ENCODE measurements at places on chromosomes 13 and 19.

DNA sequence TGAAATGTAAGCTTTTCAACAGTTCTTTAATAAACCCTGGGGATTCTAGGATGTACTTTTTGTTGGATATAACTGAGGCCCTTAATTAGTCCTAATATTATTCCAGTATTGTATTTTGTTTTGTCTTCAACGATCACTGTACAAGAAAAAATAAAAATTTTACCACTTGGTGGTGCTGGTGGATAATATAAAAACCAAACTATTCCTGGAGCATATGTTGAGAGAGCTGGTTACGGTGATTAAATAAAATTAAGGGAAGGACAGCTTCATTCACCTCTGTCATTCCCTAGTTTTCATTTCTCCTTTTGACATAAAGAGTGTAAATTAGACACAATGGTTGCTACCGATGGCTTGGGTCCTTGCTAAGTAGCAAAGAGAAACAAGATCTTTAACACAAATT, 598.6 kb upstream of the PCDH20 start:
- no peaks in the 10 kb centered on the region for H3K36me3 ChIP-seq
- no peak for DNase-seq
- no peak overlapping the region for H3K4me3 ChIP-seq
- H3K4me1 ChIP-seq: no peaks in the 10 kb centered on the region
- H3K27me3 ChIP-seq: no peaks in the 10 kb centered on the region
- H3K27ac ChIP-seq: no peak overlapping the region

- no peak overlapping the region for H3K27ac ChIP-seq
- DNase-seq: no peak
- no peak overlapping the region for H3K4me3 ChIP-seq
- H3K4me1 ChIP-seq: no peaks in the 10 kb centered on the region
- H3K36me3 ChIP-seq: no peaks in the 10 kb centered on the region
These were observed 1363.5 kb upstream of the PCDH20 start for GRCh38 chr13:62779161-62779560.

GRCh38 chr13:43129511-43130110, 106.2 kb downstream of the DNAJC15 start:
- H3K27ac ChIP-seq: no peak overlapping the region
- no peaks in the 10 kb centered on the region for H3K4me1 ChIP-seq
- no peaks in the 10 kb centered on the region for H3K27me3 ChIP-seq
- no peak overlapping the region for H3K4me3 ChIP-seq
- DNase-seq: no peak

DNA sequence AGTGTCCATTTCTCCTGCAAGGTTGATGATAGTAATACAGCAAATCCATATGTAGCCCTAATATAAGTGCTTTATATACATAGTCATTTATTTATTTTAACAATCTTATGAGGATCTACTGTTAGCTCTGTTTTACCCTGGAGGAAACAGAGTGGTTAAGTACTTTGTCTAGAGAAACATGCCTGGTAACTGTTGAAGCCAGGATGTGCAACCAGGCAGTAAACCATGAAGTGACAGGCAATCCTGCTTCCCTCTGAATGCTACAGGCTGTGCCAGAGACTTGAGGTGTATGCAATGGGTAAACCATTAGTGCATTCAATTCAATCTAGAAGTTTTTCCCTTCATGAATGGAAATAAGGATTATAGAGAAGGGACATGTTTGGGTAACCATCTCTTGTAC, 911.0 kb downstream of the PCDH17 start:
- no peak overlapping the region for H3K4me3 ChIP-seq
- no peaks in the 10 kb centered on the region for H3K4me1 ChIP-seq
- no peak for DNase-seq
- H3K36me3 ChIP-seq: no peaks in the 10 kb centered on the region

- no peak for DNase-seq
- no peak overlapping the region for H3K27ac ChIP-seq
- H3K36me3 ChIP-seq: no peaks in the 10 kb centered on the region
These were observed 154.2 kb downstream of the SUCLA2 start for GRCh38 chr13:47846886-47847285.

DNA sequence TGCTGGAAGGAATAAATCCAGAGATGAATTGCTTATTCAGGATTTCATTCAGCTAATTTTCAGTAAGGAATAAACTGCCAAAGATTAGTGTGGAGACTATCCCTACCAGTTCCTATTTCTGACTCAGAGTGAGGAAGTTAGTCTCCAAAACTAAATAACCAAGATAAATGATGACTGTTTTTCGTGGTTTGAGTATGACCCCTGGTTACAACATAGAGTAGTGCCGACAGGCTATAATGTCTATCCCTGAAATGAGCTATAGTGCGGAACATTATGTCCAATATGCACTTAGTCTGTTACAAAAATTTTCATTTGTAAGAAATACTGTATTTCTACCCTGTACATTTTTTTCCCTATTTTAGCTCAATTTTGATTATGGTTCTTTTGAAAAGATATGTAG, 51.4 kb downstream of the NBEA start:
- DNase-seq: no peak
- H3K27me3 ChIP-seq: no peaks in the 10 kb centered on the region
- no peaks in the 10 kb centered on the region for H3K4me1 ChIP-seq

DNA sequence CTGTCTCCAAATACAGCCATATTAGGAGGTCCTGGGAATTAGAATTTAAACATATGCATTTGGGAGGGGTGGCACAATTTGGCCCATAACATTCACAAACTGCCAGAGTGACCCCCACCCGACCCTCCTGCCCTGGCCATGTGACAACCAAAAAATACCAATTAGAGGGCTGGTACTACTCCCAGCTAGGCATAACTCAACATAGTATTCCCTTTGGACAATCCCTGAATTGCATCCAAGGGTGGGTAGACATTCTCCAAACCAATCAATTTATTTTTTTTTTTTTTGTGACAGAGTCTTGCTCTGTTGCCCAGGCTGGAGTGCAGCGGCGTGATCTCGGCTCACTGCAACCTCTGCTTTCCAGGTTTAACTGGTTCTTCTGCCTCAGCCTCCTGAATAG, 29.8 kb downstream of the CLEC17A start:
- H3K27me3 ChIP-seq: no peaks in the 10 kb centered on the region
- H3K27ac ChIP-seq: no peak overlapping the region
- no peaks in the 10 kb centered on the region for H3K4me1 ChIP-seq

GRCh38 chr13:42981317-42981716, 10.7 kb downstream of the EPSTI1 start:
- no peaks in the 10 kb centered on the region for H3K4me1 ChIP-seq
- H3K4me3 ChIP-seq: no peak overlapping the region
- no peak for DNase-seq

DNA sequence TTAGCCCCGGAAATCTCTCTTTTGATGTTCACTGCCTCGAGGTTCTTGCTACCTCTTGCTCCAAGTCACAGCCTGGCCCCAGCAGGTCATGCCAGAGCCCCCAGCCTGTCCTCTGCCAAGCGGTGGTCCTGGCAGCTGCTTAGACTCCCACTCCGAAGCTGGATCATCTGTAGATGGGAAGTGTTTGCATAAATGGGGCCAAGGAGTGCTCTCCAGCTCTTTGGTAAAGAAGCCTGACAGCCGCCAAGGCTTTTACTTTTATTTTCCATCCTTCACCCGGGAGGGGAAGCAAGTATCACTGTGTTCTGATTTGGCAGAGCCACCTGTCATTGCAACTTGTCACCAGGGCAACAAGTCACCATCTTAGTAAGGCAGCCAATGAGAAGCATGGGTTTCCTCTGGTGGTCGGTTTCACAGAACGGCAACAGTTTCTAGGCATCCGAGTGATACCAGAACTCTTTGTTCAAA, 10.6 kb upstream of the RETN start:
- H3K27me3 ChIP-seq: no peaks in the 10 kb centered on the region
- H3K4me1 ChIP-seq: no peaks in the 10 kb centered on the region
- H3K4me3 ChIP-seq: no peak overlapping the region

GRCh38 chr13:48078251-48078656, 16.6 kb downstream of the MED4 start:
- no peak overlapping the region for H3K27ac ChIP-seq
- no peaks in the 10 kb centered on the region for H3K27me3 ChIP-seq
- DNase-seq: no peak

GRCh38 chr13:50222569-50223332, 207.5 kb downstream of the KCNRG start:
- H3K4me3 ChIP-seq: peak overlapping the region; percentile 57
- H3K27me3 ChIP-seq: no peaks in the 10 kb centered on the region
- no peaks in the 10 kb centered on the region for H3K36me3 ChIP-seq
- peak; percentile 31 for DNase-seq

DNA sequence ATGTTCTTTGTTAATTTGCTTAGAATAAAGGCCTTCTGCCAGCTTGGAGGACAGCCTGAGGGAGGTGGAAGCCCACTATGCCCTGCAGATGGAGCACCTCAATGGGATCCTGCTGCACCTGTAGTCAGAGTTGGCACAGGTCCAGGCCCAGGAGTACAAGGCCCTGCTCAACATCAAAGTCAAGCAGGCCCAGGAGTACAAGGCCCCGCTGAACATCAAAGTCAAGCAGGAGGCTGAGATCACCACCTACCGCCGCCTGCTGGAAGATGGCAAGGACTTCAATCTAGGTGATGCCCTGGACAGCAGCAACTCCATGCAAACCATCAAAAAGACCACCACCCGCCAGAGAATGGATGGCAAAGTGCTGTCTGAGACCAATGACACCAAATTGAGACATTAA, 41.7 kb downstream of the ZNF85 start:
- H3K27ac ChIP-seq: no peak overlapping the region
- no peaks in the 10 kb centered on the region for H3K4me1 ChIP-seq
- DNase-seq: no peak
- H3K27me3 ChIP-seq: no peaks in the 10 kb centered on the region
- H3K4me3 ChIP-seq: no peak overlapping the region

DNA sequence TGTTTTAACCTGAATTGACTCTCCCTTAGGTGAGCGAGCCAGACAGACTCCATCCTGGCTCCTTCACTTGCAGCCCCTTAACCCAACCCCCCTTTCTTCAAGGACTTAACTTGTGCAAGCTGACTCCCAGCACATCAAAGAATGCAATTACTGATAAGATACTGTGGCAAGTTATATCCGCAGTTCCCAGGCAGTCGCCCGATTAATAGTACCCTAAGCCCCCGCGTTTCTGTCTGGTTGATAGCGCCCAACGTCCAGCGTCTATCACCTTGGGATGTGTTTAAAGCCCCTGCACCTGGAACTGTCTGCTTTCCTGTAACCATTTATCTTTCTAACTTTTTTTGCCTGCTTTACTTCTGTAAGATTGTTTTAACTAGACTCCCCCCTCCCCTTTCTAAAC, 6.2 kb downstream of the HSD17B14 start:
- H3K4me3 ChIP-seq: no peak overlapping the region
- no peaks in the 10 kb centered on the region for H3K27me3 ChIP-seq
- H3K27ac ChIP-seq: no peak overlapping the region

GRCh38 chr19:14533450-14533849, 4.1 kb downstream of the TECR start:
- H3K27me3 ChIP-seq: no peaks in the 10 kb centered on the region
- H3K36me3 ChIP-seq: no peaks in the 10 kb centered on the region
- H3K4me3 ChIP-seq: no peak overlapping the region
- no peak for DNase-seq
- H3K27ac ChIP-seq: no peak overlapping the region

DNA sequence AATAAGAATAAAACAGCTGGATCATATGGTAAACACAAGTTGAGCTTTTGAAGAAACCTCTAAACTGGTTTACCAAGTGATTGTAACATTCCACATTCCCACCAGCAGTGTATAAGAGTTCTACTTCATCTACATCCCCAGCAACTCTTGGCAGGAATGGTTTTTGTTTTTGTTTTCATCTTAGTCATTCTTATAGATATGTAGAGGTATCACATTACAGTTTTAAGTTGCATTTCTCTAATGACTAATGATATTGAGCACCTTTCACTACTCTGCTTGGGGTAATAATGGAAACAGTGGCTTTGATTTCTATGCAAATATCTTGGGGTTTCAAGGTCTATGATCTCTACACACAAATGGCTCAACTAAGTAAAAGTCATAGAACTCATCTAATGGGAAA, 614.5 kb downstream of the TBC1D4 start:
- no peaks in the 10 kb centered on the region for H3K4me1 ChIP-seq
- no peaks in the 10 kb centered on the region for H3K27me3 ChIP-seq
- DNase-seq: no peak
- H3K27ac ChIP-seq: no peak overlapping the region

- H3K27ac ChIP-seq: no peak overlapping the region
- H3K4me1 ChIP-seq: peaks cover 7% of the 10 kb centered on the region
- no peak for DNase-seq
- no peaks in the 10 kb centered on the region for H3K36me3 ChIP-seq
- peaks cover 3% of the 10 kb centered on the region for H3K27me3 ChIP-seq
These were observed 3.8 kb upstream of the FAM98C start for GRCh38 chr19:38399081-38399480.

DNA sequence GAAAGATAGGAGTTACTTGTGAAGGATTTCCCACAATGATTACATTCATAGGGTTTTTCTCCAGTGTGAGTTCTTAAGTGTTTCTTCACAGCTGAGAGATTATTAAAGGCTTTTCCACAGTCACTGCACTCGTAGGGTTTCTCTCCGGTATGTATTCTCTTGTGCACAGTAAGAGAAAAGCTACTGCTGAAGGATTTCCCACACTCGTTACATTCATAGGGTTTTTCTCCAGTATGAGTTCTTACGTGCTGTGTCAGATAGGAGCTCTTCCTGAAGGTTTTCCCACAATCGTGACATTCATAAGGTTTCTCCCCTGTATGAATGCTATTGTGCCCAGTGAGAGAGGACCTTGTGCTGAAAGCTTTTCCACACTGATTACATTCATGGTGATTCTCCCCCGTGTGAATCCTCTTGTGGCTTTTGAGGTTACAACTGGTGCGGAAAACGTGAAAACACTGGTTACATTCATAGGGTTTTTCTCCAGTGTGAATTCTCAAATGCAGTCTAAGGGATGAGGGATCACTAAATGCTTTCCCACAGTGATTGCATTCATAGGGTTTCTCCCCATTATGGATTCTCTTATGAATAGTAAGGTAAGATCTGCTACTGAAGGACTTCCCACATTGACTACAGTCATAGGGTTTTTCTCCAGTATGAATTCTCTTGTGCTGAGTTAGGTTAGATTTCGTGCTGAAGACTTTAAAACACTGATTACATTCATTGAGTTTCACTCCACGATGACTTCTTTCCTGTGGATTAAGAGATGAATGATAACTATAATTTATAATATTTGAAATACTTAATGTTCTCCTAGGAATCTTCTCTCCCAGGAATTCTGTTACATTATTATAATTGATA, 20.6 kb downstream of the ZNF558 start:
- no peak for DNase-seq
- no peaks in the 10 kb centered on the region for H3K4me1 ChIP-seq
- H3K36me3 ChIP-seq: peaks cover 86% of the 10 kb centered on the region
- H3K27me3 ChIP-seq: no peaks in the 10 kb centered on the region
- H3K4me3 ChIP-seq: peak overlapping the region; percentile 37

Data from thoracic aorta (tissue), 2 donors.